Lung (tissue), 17 donors: ENCODE measurements at places on chromosomes 7 and 10. TPM values are rescaled to one million over a fixed set of nuclear protein-coding genes. Genes with fewer than 3 reads are reported as not detected.
A peak's percentile ranks its signal among the peaks of the same experiment; 100 is the strongest.

Gene CYP3A7
- 0.64 TPM for total RNA-seq

DNA sequence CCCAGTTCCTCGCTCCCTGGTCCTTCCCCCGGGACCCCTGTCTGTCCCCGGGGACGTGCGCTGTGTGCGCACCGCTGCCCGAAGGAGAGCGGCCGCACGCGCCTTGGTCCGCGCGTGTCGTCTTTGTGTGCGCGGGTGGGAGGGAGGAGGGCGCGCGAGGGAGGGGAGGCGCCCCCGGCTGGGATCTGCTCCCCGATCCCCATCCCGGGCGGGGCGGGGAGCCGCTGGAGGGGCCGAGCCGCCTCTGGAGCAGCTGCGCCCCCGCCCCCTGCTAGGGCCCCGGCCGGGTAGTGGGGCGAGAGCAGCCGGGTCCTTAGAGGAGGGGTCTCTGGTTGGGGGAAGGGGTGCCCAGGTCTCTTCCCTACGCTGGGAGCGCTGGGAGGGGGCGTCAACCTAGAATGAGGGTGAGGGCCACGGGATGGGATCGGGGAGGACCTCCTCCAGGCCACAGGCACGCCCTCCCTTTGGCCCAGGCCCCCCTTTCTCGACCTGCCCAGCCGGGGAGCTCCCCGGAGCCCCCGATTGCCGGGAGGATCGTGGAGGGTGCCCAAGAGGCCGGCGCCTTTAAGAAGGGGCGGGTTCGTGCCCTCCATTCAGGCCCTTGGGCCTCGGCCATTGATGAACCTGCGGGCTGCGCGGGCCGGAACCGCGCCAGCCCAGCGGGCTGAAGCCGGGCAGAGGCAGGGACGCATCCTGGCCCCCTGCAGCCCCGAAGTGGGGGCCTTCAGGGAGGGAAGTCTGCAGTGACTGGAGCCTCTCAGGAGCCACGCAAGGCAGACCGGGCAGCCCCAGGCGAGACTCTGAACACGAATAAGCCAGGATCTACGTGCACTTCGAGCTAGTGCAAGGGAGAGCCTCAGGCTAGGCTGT, 678 bp downstream of the SH2B2 start:
- no peaks in the 10 kb centered on the region for H3K27me3 ChIP-seq
- H3K27ac ChIP-seq = peak overlapping the region; percentile 35
- peak overlapping the region; percentile 73 for H3K4me3 ChIP-seq
- H3K36me3 ChIP-seq = no peaks in the 10 kb centered on the region
- DNase-seq = peak; percentile 22
- peaks cover 9% of the 10 kb centered on the region for H3K4me1 ChIP-seq

Gene C10orf95
- 6.0 TPM for total RNA-seq

Gene AGBL3
- 5.2 TPM for total RNA-seq

DNA sequence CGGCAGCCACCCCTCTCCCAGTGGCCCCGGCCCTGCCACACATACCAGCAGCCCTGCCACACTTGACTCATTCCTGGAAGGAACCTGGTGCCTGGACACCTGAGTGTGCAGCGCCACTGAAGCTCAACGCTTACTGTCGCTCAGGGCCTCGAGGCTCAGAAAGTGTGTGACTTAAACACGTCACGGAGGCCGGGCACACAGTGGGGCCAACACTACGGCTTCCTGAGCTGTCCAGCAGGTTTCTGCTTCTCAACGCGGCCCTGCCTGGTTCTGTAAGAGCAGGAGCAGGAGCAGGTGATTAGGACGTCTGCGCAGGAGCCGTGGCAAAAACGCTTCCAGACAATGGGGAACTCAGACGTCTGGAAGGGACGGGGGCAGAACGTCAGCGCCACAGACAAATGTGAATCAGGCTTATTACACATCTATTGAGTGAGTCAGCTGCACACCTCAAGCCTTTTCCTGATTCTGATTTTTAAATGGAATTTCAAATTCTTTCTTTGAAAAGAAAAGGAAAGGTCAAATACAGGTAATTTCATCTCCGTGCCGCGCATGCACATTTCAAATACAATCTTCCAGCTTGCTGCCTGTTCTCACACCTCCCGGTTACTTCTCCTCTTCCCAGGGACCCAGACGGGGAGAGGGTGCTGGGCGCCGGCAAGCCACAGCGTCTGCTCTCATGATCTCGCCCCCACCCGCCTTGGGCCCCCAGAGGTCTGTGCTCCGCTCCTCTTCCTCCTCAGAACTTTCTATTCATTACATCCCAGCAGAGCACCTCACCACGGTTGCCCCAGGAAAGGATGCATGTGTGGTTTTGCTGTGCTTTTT, 66.6 kb downstream of the ADARB2 start:
- no peaks in the 10 kb centered on the region for H3K36me3 ChIP-seq
- peaks cover 12% of the 10 kb centered on the region for H3K27me3 ChIP-seq
- H3K4me3 ChIP-seq = no peak overlapping the region

Gene FAM25C
- total RNA-seq = not detected

- no peaks in the 10 kb centered on the region for H3K4me1 ChIP-seq
- no peak overlapping the region for H3K4me3 ChIP-seq
- H3K27me3 ChIP-seq = no peaks in the 10 kb centered on the region
- DNase-seq = no peak
These were observed 243.3 kb downstream of the GRID1 start for GRCh38 chr10:86123304-86123703.

- H3K4me3 ChIP-seq = no peak overlapping the region
- H3K36me3 ChIP-seq = no peaks in the 10 kb centered on the region
- peak overlapping the region; percentile 39 for H3K27ac ChIP-seq
- no peak for DNase-seq
- peaks cover 3% of the 10 kb centered on the region for H3K4me1 ChIP-seq
These were observed 73.6 kb downstream of the EGFR start for GRCh38 chr7:55092186-55092974.

GRCh38 chr10:110912374-110912773, 6.6 kb downstream of the BBIP1 start:
- no peak for DNase-seq
- H3K27ac ChIP-seq = no peak overlapping the region
- no peaks in the 10 kb centered on the region for H3K36me3 ChIP-seq
- H3K27me3 ChIP-seq = no peaks in the 10 kb centered on the region
- peaks cover under 1% of the 10 kb centered on the region for H3K4me1 ChIP-seq

- no peaks in the 10 kb centered on the region for H3K27me3 ChIP-seq
- no peaks in the 10 kb centered on the region for H3K36me3 ChIP-seq
- DNase-seq = no peak
- H3K4me1 ChIP-seq = peaks cover 7% of the 10 kb centered on the region
- no peak overlapping the region for H3K4me3 ChIP-seq
These were observed 107.7 kb downstream of the BBS9 start for GRCh38 chr7:33237036-33237435.

Gene KCNMA1
- total RNA-seq = 4.5 TPM

DNA sequence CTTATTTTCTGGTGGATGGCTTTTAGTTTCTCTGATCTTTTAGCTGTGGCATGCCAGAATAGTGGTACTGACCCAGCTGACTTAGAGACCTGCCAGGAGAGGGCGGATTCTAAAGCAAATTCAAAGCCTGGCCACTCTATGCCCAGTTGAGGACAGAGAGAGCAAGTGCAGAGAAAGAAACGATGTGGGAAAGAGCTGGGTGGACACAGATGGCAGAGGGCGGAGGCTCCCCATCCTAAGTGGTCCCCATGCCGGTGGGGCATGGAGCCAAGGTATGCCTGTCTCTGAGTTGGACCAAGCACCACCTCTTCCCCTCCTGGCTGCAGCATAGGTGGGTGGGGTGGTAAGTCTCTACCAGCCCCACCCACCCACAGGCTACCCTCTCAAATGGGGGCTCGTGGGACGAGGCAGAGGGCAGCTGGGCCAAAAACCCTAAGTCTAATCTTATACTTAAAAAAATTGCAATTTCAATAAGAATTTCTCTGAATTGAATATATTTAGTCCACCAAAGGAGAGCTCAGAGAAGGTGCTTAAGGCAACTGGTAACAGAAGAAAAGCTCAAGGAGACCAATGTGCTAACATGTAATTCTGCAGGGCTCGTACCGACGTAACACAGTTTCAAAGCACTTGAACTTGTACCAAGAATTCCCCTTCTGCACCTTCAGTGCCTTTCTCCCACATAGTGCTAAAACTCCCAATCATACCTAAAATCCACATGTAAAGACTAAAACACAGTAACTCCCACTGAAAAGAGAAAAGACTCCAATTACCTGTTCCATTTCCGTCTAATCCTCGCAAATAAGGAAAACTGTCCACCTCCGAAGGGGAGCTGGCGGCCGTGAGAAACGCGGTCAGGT, 85.7 kb upstream of the NMT2 start:
- no peak for DNase-seq
- no peaks in the 10 kb centered on the region for H3K4me1 ChIP-seq
- no peaks in the 10 kb centered on the region for H3K36me3 ChIP-seq

Gene ANKRD22
- total RNA-seq = 2.6 TPM

- H3K36me3 ChIP-seq = peaks cover 4% of the 10 kb centered on the region
- no peak overlapping the region for H3K27ac ChIP-seq
- H3K27me3 ChIP-seq = no peaks in the 10 kb centered on the region
These were observed 10.5 kb downstream of the MKLN1 start for GRCh38 chr7:131338173-131338572.

DNA sequence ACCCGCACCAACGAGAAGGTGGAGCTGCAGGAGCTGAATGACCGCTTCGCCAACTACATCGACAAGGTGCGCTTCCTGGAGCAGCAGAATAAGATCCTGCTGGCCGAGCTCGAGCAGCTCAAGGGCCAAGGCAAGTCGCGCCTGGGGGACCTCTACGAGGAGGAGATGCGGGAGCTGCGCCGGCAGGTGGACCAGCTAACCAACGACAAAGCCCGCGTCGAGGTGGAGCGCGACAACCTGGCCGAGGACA, 1.6 kb downstream of the VIM start:
- DNase-seq = no peak
- H3K27me3 ChIP-seq = no peaks in the 10 kb centered on the region
- H3K36me3 ChIP-seq = peaks cover 3% of the 10 kb centered on the region

DNA sequence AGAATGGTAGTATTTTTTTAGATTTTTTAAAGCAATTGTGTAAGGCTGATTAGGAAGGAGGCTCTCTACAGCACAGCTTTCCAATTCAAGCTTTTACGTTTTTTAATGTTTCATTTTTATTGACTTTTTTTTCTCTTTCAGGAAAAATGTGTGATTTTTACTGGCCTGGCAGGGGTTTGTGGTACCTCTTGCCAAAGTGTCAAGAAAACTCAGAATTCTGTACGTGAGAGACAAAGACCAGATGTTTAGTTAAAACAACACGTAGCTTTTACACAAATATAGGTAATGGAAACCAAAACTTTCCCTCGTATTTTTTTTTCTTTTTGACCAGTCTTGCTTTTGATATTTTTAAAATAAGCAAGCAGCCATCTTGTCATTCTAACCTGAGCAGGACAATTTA, 6.0 kb upstream of the NPVF start:
- H3K4me1 ChIP-seq = peaks cover 2% of the 10 kb centered on the region
- no peaks in the 10 kb centered on the region for H3K27me3 ChIP-seq
- H3K36me3 ChIP-seq = no peaks in the 10 kb centered on the region
- no peak for DNase-seq
- H3K27ac ChIP-seq = no peak overlapping the region
- H3K4me3 ChIP-seq = no peak overlapping the region

Gene NRG3
- total RNA-seq = 2.0 TPM

DNA sequence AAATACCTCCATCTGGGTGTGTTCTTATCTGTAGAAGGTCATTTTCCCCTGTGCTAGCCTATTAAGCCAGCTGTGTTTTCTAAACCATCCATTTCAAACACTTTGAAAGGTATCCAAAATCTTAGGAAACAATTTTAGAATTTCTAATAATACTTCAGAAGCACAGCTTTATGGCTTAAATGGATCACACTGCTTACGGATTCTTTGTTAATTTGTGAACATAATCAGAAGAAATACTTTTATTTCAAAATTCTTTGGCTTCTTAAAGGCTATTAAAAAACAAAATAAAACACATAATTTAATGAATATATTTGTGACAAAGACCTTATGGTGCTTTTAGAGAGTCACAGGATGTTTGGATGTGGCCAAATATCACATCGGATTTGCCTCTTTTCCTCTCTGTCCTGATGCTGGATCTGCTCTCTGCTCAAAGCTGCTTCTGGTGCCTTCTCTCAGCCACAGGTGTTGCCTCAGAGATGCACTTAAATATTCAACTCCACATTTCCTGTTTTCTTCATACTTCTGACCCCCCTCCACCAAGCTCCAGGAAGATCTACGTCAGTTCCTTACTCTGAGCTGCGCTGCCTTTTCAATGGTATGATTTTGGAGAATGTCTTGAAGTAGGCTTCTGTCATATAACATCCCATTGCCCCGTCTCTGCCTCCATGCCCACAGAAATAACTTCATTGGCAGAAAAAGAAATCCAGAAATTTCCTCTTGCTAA, 230.6 kb downstream of the MLLT10 start:
- peaks cover 4% of the 10 kb centered on the region for H3K36me3 ChIP-seq
- H3K4me1 ChIP-seq = no peaks in the 10 kb centered on the region
- DNase-seq = no peak

DNA sequence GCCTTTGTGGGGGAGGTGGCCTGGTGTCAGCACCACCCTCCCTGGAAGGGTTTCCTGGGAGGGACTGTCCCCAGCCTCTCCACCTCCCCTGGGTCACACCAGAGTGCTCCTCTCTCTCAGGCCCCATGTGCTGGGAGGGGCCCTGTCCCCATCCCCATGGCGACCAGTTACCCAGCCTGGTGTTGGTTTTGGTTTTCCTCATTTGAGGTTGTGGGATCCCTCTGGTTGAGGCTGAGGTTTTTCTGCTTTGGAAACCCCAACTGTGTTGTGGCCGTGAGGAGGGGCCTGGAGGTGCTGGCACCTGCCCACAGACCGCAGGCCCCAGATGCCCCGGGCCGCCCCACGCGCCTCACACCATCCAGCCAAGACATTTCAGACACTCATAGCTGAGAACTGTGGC, 106.3 kb downstream of the GRK5 start:
- no peaks in the 10 kb centered on the region for H3K36me3 ChIP-seq
- H3K4me3 ChIP-seq = no peak overlapping the region
- DNase-seq = no peak
- no peak overlapping the region for H3K27ac ChIP-seq

GRCh38 chr10:75461672-75462649, 30.5 kb downstream of the LRMDA start:
- no peak overlapping the region for H3K4me3 ChIP-seq
- H3K36me3 ChIP-seq = peaks cover 2% of the 10 kb centered on the region
- DNase-seq = no peak

Gene PRLHR
- not detected for total RNA-seq

- no peak overlapping the region for H3K4me3 ChIP-seq
- DNase-seq = peak; percentile 53
- H3K27ac ChIP-seq = no peak overlapping the region
- no peaks in the 10 kb centered on the region for H3K27me3 ChIP-seq
- no peaks in the 10 kb centered on the region for H3K36me3 ChIP-seq
These were observed 117.5 kb upstream of the HGF start for GRCh38 chr7:81887098-81888090.
